Breast epithelium (tissue), 4 donors: ENCODE measurements at places on chromosomes 1 and 21. TPM values are rescaled to one million over a fixed set of nuclear protein-coding genes. Genes with fewer than 3 reads are reported as not detected.

GRCh38 chr1:187654635-187655034 lies 825.9 kb downstream of the PLA2G4A start:
- peaks cover 4% of the 10 kb centered on the region for H3K36me3 ChIP-seq
- H3K4me1 ChIP-seq = no peaks in the 10 kb centered on the region
- no peaks in the 10 kb centered on the region for H3K27me3 ChIP-seq
- no peak overlapping the region for H3K27ac ChIP-seq

The SELE gene
- 1.4 TPM for total RNA-seq

The OLFML3 gene
- total RNA-seq = 155 TPM

The TAS1R3 gene
- 0.33 TPM for total RNA-seq
